ENCODE measurements at places on chromosomes 7 and 10. TPM values are rescaled to one million over a fixed set of nuclear protein-coding genes. Genes with fewer than 3 reads are reported as not detected.

DNA sequence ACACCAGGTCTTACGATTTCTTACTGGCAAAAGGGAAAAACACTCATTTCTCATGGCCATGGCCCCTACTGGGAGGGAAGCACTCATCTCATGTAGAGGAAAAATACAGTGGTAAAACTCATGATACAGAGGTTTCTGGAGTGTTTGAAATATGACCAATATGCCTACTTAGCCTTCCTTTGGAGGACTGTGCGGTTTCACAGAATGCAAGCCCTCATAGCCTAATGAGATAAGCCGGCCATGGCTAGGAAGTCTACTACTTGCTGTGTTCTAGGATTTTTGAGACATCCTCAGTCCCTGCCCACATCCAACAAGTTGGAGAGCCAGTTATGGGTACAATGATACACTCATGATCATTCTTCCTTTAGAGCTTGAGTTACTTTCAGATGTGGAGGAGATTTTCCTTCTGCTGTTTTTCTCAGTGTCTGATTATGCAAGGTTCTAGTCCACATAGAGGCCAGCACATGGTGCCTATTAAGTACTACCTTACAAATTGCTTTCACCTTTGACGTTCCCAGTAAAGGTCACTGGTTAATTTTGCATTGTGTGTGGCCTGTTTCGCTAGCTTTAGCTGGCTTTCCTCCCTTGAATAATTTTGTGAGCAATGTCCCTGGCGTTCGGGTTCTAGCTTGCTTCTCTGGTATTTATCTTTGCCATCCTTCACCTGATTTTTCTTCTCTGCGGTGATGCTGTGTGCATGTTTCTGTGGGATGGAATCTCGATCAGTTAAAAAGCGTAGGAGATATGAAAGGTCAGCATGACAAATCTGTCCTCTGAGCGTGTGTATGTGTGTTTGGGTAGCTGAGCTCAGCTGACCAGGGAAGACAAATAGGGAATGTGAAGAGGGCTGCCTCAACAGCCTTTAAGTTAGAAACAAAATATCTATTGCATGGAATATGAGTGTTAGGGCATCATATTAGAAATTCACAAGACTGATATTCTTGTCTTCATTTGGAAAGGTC, 295.4 kb downstream of the LRMDA start:
- no peak for DNase-seq

GRCh38 chr7:48426966-48427555, 255.8 kb downstream of the ABCA13 start:
- DNase-seq, result no peak

DNA sequence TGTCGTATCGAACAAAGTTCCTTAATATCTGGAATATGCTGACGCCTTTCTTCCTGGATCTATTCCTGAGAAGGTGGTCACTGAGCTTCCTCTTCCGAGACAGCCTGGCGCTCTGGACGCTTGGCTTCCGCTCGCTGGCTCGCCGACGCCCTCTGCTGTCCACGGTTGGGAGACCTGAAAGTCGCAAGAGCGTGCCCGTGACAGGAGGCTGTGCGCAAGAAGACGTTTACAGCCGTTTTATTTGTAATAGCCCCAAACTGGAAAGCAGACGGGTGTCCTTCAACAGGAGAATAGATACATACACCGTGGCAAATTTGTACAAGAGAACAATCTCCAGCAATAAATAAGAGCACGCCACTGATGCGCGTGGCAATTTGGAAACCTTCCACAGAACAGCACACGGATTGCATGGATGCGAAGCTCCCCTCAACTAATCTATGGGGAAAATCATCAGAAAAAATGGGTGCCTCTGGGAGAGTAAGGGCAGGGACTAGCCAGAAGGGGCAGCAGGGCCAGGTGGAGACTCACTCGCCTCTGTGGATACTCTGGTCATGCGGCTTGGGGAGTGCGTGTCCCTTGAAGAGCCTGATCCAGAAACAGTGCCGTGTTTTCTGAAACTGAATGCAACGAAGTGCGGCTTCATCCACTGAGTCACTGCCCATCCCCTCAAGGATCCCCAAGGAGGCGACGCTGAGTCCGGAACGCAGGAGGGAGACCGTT, 41.5 kb upstream of the BNIP3 start:
- peak; percentile 65 for DNase-seq

- DNase-seq, result no peak
Observed at GRCh38 chr7:117737926-117738325, 135.3 kb downstream of the CTTNBP2 start.

DNA sequence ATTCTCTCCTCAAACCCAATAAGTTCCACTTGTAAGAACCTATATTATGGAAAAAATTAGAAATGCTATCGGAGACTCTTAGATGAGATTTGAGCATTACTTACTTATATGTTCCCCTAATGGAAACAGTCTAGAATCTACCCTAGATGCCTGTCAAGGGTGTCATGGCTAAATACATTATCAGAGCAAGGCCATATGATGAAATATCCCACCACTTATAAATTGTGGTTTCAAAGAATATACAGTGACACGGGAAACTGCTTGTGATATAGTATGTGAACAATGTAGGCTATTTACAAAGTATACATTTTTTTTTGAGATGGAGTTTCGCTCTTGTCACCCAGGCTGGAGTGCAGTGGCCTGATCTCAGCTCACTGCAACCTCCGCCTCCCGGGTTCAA, 46.3 kb upstream of the CTBP2 start:
- no peak for DNase-seq

Gene CPA5
- 5.2 TPM for total RNA-seq

Data from naive thymus-derived CD4-positive, alpha-beta T cell (primary cell).